ENCODE measurements at places on chromosomes 7 and 10.

DNA sequence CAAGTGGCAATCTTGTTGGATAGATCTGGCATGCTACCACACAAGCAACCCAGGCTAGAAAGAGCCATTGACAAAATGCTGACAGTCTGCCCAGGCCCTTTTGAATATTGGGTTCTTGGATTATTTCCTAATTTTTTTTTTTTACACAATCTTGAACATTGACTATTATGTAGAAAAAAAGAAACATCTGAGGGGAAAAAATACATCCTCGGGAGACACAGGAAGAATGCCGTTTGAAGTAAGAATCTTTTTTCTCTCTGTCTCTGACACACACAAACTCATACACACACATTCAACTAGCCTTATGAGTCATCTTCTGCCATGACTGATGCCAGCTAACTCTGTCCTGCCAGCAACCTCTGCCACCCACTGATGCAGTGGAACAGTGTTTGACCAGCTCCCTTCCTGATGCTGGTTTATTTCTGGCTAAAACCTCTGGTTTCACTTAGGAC is 47.2 kb downstream of the SORBS1 start:
- DNase-seq = no peak

DNA sequence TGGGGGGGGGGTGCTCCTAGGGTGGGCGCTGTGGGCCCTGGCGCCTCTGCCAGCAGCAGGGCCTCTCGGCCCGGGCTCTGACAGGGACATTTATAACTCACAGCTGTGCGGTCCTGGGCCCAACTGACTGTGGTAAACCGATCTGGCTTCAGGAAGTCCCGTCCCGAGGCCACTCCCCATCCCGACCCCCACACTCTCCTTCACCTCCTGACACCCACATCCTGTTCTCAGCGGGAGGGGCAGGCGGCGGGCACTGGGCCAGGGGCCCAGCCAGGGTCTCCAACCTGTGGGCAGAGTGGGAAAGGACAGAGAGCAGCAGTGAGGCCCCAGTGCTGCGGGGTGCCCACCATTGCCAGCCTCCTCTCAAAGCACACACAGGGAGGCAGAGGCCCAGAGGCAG is 69.1 kb downstream of the ZMIZ1 start:
- DNase-seq = no peak

- no peak for DNase-seq
These were observed 201.7 kb downstream of the BUB3 start for GRCh38 chr10:123355748-123356481.

- DNase-seq = no peak
These were observed 199.6 kb downstream of the TCF7L2 start for GRCh38 chr10:113149626-113150025.

DNA sequence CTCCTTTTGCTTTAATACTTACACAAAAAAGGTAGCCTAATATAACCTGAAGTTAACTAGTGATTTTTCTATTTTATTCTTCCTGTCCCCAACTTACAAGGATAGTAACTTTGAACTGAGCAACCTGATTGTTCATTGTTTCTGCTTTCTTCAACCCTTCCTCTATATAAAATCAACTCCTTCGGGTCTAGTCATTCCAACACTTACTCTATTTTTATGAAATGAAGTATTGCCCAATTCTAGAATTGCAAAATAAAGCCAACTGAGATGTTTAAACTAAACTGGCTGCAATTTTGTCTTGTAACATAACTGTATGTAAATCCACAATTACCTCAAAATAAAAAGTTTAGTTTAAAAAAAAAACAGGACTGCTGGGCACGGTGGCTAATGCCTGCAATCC is 20.3 kb upstream of the DNA2 start:
- DNase-seq = no peak

DNA sequence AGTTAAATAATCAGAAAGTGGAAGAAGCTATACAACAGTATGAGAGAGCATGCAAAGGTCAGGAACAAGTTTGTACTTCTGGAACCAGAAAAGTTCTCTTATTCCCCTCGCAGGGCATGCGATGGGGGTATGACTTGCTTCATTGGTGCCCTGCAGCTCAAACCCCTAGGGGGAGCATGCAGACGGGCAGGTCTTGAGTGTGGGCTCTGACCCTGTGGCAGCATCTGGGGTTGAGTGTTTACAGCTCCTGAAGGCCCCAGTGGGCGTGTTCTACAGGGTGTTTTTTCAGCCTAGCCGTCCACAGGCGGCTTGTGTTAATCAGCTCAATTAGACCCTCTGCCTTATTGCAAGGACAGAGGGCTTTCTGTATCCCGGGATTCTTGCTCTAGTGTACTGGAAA is 44.5 kb downstream of the KIF20B start:
- DNase-seq = no peak

DNA sequence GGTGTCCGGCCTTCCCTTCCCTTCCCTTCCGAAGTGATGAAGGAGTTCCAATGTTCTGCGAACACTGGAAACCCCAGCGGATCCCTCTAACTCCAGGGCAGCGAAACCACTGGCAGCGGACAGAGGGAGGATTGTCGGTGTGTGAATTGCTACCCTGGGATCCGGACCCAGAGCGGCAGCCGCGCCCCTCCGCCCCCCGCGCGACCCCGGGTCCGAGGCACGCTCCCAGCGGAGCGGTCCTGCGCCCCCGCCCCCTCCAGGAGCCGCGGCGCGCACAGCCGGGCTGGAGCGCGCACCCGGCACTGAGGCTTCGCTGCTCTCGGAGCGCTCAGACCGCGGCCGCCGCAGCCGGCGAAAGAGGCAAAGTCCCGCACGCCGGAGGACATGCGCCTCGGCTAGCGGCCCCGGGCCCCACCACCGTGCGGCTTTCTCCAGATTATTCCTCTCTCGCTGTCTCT is at the start of gene PTPRZ1:
TSS of gene PTPRZ1 (plus strand) at position 331 of the 458 bp plus-strand sequence. CDS start 339 bp downstream, outside the sequence.
- DNase-seq = peak; percentile 2

- no peak for DNase-seq
These were observed 106.1 kb downstream of the C10orf90 start for GRCh38 chr10:126564326-126564888.

DNA sequence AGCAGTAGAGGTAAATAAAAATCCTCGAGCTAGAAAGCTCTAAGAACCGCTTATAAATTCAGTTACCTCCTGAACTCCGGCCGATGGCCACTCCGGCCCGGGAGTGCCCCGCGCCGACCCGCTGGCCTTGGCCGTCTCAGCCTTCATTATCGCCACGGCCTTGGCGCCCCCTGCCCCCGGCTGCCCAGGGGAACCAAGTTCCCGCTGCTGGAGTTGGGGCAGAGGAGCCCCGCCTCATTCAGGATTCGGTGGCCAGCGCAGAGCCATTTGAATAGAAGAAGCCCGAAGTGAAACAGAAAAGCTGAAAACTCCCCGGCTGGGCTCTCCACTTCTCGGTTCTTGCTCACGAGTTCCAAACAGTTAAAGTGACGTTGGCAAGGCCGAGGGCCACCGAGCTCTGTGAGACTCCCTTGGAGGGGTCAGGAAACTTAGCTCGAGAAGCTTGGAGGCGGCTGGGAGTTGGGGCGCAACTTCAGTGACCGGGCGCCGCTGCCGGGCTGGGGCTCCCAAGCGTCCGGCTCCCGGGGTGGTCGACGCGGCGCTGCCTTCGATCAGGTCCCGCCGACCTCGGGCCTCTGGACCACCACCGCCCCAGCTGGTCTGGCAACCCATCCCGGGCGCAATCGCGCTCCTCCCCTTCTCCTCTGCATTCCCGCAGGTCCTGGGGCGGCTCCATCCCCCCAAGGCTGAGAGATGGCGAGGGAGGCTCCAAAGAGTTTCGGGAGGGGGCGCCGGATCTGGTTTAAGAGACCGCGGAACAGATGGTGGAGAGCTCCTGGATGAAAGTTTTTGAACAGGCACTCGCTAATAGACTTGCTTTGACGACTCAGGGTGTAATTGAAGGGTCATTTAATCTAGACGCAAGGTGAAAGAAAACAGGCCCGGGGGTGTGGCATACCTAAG is 5.8 kb upstream of the FEZF1 start:
- no peak for DNase-seq

DNA sequence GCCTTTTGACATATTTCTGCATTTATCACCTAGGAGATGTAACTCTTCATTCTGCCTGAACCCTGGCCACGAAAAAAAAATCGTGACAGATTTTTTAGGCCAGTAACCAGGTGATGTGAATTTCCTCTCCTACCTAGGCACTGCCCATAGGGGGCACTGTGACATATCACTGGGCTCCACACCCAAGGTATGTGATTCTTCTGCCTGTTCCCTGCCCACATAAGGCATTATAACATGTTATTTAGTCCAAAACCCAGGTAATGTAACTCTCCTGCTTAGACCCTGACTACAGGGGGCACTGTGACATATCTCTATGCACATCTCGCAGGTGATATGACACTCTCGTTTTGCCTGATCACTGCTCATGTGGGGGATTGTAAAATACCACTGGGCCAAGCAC is 29.5 kb upstream of the ZNF107 start:
- DNase-seq = no peak

GRCh38 chr10:69640196-69640980 is 10.3 kb downstream of the FAM241B start:
- no peak for DNase-seq

DNA sequence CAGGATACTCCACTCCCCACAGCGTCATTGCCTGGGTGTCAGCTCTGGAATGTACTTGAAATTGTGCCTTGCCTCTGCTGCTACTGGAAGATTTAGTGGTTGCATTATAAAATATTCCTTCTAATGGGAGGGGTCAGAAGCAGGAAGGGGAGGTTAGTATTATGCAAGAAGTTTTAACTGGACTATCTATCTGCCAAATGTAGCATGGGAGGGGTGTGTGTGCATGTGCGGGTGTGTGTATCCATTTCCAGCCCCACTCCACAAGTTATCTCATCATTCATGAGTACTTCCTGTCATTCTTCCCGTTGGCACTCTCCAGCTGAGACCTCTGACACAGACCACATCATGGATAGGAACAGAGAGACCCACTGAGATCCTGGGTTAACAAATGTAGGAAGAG is 13.4 kb downstream of the MBL2 start:
- no peak for DNase-seq

DNA sequence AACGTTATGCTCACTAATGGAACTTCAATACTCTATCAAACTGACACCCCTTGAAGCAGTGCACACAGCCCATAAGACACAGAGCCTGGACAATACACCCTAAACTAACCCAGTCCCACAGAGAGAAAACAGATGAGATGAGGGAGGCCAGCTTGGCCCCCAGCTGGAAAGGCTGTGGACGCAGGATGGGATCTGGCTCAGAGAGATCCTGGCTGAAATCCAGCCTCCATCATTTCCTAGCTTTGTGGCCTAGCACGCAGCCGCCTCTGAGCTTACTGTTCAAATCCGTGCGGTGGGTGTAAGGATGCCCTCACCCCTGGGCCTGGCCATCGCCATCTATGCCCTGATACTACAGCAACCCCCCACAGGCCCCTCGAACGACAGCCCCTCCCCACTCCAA is 32.7 kb downstream of the SNX8 start:
- no peak for DNase-seq

- DNase-seq = no peak
These were observed 402.8 kb downstream of the DNAJB6 start for GRCh38 chr7:157739650-157740049.

GRCh38 chr7:155750255-155751125 is 61.8 kb downstream of the SHH start:
- DNase-seq = no peak

DNA sequence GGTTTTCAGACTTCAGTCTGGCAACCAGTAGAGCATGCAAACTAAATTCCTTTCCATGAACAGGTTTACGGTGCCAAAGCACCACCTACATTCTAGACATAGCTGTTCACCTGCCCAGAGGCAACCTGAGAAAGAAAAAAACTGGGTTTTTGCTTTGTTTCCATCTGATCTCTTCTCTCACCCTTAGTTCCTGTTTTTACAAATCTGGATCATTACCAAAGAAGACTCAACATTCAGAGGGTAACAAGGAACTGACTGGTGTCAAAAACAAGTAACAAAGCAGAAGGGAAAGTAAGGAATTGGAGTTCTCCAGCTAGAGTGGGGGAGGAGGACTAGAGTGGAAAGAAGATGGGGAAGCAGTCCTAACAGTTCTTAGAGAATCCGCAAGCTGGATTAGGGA is 36.4 kb downstream of the CPVL start:
- no peak for DNase-seq

GRCh38 chr7:40057292-40057691 is 77.1 kb downstream of the MPLKIP start:
- DNase-seq = peak; percentile 63

DNA sequence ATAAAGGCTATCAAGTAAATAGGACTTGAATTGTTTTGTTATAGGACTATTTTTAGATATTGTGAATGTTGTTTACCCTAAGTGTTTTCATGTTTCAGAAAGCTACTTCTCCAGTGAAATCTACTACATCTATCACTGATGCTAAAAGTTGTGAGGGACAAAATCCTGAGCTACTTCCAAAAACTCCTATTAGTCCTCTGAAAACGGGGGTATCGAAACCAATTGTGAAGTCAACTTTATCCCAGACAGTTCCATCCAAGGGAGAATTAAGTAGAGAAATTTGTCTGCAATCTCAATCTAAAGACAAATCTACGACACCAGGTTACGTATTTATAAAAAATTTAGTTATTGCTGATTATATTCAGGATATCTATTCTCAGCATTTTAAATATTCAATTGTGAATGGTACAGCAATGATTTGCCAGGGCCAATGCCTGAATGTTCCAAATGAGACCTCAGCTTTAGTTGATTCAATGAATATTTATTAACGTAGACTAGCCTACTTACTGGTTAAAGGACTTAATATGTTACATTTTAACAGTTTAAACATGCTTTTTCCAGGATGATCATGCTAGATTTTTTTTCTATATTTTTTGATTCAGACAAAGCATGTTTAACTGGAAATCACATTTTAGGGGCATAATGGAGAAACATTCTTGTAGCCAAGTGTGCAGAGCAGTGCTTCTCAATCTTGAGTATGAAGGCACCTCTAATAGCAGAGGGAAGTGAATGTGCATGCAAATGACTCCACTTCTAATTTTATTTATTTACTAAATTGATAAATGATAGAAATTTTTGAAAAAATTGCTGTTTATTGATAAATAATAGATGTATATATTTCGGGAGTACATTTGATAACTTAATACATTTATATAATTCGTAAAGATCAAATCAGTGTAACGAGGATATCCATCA is 18.2 kb downstream of the ANLN start:
- no peak for DNase-seq

DNA sequence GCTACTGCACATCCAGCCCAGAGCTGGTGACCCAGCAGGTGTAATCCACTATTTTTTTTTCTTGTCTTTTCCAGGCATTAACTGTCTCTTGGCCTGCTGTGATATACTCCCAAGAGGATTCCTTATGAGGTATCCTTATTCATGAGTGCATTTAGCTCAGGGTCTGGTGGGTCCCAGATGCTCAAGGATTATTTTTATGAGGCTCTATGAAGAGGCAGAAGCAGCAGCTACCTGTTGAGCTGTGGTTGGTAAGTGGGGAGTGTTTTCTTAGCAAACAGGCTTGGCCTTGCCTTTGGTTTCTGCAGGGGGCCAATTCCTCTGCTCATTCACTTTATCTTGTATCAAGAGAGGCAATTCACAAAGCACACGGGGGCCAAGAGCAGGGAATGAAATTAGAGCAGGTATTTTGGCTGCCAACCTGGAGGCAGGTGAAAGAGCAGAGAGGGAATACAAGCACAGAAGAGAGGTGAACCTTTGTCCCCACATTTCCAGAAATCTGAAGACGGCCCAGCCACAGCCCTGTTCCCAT is 221.6 kb downstream of the TMEM178B start:
- DNase-seq = no peak

GRCh38 chr7:159197066-159197975 is 52.7 kb upstream of the VIPR2 start:
- peak; percentile 53 for DNase-seq

Data from NCI-H510A treated with DMSO at 0.1 percent for 48 hours (cell line).